ENCODE measurements at places on chromosomes 1 and 21.

DNA sequence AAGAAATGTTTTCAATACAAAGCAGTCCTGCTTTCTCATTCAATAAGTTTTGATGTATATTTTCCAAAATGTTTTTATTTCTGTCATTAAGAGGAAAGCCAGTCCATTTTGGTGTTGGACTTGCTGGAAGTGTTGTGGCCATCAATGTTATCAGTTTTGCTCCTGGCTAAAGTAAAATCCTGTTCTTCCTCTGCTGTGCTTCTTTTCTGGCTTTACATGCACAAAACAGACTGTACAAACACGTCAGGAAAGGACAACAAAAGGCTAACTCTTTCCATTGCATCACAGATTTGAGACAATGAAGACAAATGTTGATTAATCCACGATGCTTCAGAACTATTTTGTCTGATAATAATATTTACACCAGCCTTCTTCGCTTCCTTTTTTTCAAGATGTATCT is 735.4 kb downstream of the LTN1 start:
- no peak for DNase-seq

- DNase-seq, result no peak
These were observed 587.7 kb downstream of the MATN1 start for GRCh38 chr1:30135698-30136097.

GRCh38 chr1:30271401-30272276 is 451.7 kb downstream of the MATN1 start:
- no peak for DNase-seq

- DNase-seq, result peak; percentile 59
These were observed at the start of gene THEMIS2 for GRCh38 chr1:27872059-27872801. Gene THEMIS2 (plus strand): TSS chr1:27872544. CDS start chr1:27872572, 28 bp downstream.

DNA sequence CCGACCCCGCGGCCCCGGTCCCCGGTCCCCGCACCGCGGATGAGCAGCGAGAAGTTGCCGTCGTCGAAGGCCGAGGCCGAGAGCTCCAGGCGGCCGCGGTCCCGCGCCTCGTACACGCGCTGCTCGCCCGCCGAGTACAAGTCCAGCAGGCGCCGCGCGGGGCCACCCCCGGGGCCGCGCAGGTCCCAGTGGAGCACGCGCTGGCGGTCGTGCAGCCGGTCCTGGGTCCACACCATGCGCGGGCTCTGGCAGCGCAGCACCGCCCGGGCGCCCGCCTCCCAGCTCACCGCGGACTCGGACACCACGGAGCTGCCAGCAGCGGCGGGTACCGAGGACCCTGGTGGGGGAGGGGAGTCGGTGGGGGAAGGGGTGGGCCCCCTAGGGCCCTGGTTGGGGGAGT is 2.9 kb downstream of the MXRA8 start:
- DNase-seq, result peak; percentile 44

- DNase-seq, result no peak
These were observed 23.9 kb downstream of the FOXJ3 start for GRCh38 chr1:42311138-42311537.

DNA sequence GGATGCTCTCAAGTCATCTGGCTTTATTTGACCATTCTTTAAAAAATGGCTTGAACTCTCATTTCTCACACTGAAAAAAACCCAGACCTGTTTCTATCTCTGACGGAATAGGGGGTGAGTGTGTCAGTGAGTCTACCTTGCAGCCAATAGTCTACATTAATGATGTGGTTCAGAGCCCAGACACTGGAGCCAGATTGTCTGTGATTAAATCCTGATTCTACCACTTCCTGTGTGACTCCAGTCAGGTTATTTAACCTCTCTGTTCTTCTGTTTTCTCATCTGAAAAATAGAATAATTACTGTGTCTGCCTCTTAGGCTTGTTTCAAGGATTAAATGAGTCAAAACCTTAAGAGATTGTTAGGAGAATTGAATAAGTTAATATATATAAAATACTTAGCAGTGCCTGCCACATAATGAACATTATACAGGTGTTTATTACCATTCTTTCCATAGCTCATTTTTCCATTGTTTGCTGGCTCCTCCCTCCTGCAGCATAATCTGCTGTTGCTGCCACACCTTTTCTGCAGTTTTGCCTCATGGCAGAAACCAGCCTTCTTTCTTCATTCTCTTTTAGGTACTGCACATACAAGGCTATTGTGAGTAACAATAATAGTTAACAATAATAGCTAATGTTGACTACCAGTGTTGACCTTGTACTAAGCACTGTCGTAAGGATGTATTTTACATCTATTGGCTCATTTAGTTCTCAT is 157.6 kb upstream of the IVNS1ABP start:
- no peak for DNase-seq

- DNase-seq, result no peak
These were observed 9.3 kb downstream of the SLAMF8 start for GRCh38 chr1:159835862-159836525.

DNA sequence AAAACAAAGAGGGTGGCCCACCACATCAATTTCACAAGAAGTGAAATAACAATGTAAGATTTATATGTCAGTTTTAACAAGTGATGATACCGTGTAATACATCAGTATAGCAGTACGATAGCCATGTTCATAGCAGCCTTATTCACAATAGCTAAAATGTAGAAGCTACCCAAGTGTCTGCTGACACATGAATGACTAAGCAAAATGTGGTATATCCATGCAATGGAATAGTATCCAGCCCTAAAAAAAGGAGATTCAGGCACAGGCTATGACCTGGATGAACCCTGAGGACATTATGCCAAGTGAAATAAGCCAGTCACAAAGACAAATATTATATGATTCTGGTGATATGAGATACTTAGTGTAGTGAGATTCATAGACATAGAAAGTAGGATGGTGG is 18.0 kb downstream of the KIF26B start:
- DNase-seq, result no peak

DNA sequence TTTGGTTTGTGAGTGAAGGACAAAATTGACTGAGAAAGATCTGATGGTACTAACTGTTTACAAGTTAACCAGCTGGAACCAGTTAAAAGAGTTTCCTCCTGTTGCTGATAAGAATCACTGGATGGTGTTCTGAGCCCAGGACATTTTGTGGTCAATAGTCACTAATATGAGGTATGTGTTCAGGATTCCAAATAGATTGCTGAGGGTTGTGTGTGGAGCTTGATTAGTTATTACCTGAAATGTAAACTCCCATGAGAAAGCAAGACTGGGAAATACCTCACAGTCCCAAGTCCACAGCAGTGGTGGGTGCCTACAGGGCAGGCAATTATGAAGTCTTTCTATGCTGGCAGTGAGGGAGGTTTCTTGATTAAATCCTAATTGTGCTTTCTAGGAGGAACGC is 164.6 kb downstream of the DNM3 start:
- DNase-seq, result peak; percentile 81

- DNase-seq, result no peak
These were observed 4.2 kb downstream of the PLA2G2F start for GRCh38 chr1:20143318-20143717.

DNA sequence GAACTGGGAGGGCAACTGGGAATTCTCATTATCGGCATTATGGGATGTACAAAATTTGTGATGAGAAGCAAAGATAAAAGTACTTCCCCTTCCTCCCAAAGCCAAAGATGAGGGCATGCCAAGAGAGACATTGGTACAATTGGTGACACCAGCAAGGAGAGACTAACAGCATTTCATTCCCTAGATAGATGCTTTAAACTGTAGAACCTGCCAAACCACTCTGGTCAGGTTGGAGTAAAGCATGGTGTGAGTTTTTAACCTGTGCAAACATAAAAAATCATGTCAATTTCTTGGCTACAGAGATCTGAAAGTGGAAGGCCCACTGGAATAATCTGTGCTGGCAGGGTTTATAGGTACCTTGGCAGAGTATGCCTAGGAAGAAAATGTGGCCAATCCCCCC is 19.4 kb downstream of the CTXND2 start:
- DNase-seq, result no peak

DNA sequence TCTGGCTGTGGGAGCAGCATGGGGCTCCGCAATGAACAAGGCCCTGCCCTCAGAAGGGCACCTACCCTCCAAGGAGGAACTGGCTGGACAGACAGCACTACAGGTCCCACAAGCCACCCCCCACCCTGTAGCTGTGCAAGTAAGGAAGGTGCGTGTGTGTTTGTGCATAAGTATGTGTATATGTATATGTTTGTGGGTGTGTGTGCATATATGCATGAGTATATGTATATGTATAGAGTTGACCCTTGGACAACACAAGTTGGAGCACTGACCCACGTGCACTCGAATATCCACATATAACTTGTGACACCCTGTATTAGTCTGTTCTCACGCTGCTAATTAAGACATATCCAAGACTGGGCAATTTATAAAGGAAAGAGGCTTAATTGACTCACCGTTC is 22.6 kb upstream of the TENT5C start:
- DNase-seq, result no peak
